ENCODE measurements at places on chromosomes 5 and 9.

DNA sequence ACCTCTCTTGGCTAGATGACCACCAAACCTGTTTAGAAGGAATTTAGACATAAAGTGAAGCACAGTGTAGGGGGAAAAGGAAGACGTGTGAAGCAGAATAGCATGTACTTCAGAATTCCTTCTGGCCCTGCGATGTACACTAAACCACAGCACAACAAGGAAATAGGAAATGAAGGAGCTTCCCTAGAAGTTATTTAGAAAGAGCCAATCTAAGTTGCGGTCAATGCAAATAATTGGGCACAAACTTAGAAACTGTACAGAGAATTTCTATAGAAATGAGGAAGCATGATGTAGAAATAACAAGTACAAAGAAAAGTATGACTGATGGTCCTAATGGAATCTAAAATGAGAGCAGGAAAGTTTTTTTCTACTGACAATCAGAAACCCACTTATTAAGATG is 41.5 kb downstream of the ANKRD55 start:
- DNase-seq, result no peak

DNA sequence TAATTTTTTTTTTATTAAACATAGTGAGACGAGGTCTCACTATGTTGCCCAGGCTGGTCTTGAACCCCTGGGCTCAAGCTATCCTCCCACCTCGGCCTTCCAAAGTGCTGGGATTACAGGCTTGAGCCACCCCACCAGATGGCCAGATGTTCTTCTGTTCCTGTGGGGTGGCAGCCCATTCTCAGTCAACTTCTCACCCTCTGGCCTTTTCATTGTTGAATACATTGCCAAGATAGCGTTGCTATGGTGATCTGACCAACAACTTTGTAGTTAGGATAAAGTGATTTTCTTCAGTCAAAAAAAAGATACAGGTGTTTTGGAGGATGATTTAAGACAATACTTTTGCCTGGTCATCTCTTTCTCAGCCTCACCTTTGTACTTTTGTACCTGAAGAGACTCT is 109.1 kb downstream of the EGFLAM start:
- no peak for DNase-seq

- DNase-seq, result no peak
Measured at GRCh38 chr9:130890870-130891687, 5.5 kb downstream of the QRFP start.

- DNase-seq, result no peak
Measured at GRCh38 chr9:81080900-81081299, 608.4 kb downstream of the TLE1 start.

DNA sequence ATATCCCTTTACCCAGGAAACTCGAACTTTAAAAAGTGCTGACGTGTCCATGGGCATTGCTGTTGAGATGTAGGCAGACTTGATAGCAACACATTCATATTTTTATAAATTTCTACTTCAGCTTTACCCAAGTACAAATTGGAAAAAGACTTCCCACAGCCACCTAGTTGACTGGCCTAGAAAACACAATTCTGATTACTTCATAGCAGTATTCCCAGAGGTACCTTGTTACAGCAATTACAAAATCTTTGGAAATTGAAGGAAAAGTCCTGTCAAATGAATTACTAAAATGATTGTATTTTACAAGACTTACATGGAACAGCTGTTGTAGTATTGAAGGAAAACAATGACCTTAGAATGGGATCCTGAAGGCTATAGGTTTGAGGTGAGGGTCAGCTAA is 130.7 kb upstream of the NREP start:
- no peak for DNase-seq
